Hematopoietic multipotent progenitor cell treated with erythropoietin and hydrocortisone succinate and interleukin-3 and kit ligand, for 8 days (in vitro differentiated cells): ENCODE measurements at places on chromosomes 12 and 14.

GRCh38 chr14:77638771-77639171 lies 22.3 kb upstream of the SPTLC2 start:
- DNase-seq = peak; percentile 41

DNA sequence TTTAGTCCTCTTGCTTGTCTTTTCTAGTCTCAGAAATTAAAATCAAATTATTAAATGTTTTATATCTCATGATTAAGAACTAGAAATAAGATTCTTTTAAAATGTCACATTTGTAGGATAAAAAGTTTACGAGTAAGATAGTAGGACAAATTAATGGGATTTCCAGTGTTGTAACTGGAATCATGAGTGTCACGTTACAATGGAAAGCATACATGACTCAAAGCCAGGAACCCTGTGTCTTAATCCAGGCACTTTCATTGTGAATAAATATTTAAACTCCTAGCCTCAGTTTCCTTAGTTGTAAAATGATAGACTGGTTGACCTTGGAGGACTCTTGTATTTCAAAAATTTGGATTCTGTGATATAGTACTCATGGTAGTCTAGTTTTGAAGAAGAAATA lies 84.9 kb downstream of the MIA2 start:
- no peak for DNase-seq

- DNase-seq = no peak
Observed at GRCh38 chr14:53462931-53463778, 310.0 kb upstream of the DDHD1 start.

- no peak for DNase-seq
Observed at GRCh38 chr14:36647417-36647823, 14.2 kb upstream of the PAX9 start.

DNA sequence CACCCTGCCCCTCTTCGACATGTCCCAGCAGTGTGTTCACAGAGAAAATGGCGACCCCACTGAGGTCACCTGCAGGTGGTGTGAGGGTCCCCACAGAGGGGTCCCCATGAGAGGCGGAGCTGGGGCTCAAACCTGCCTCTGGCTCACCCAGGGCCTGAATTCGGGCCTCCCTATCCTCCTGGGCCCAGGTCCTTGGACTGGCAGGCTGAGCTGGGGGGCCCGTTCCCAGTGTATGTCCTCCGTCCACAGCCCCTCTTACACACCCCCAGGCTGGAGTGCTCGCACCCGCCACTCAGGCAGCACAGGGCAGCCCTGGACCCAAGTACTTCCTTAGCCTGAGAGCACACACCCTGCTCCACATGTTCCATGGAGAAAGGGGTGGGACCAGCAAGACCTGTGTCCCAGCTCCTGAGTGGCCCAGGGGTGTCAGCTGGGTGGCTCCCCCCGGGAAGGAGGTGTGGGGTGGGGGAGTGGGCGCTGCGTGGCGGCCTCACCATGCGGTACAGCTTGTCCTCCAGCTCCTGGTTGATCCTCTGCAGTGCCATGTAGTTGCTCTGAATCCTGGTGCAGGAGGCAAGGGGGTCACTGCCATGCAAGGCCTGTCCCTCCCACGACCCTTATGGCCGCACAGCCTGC lies 42.6 kb downstream of the BEGAIN start:
- DNase-seq = no peak

GRCh38 chr12:56241424-56242303 lies 11.8 kb downstream of the SLC39A5 start:
- peak; percentile 49 for DNase-seq

GRCh38 chr12:6938353-6939190 lies 5.0 kb upstream of the RNU7-1 start:
- no peak for DNase-seq
